ENCODE measurements at places on chromosomes 5 and 9.
A peak's percentile ranks its signal among the peaks of the same experiment; 100 is the strongest.

GRCh38 chr5:178304761-178305645 lies 72.4 kb upstream of the PHYKPL start:
- DNase-seq, result peak; percentile 38

- peak; percentile 89 for DNase-seq
These were observed 2.7 kb downstream of the GCNT4 start for GRCh38 chr5:75049456-75050351.

DNA sequence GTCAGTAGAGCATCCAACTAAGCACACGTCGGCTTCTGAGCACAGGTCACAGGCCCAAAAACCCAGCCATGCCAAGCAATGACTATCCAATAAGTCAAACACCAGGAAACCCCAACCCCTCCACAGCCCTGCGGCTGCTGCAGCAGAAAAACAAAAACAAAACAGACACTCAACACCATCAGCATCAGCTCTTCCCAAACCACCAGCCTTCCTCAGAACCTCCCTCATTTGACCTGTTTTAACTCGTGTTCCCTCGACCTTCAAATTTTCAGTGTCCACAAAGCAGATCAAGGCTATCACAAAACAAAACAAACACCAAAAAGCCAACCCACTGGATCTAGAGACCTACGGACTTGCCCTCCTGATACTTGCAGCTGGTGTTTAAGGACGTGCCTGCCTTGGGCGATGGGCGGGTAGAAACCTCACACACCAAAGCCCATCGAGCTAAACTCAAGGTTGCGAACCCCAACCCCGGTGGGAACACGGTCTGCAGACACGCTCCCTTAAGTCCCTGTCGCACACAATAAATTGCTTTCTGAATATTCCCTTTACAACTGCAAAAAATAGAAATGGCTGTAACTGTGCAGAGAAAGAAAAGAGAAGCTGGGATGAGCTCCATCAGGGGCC lies 247.1 kb upstream of the ANKRD55 start:
- DNase-seq, result no peak

GRCh38 chr9:108325406-108325805 lies 530.4 kb downstream of the ACTL7B start:
- no peak for DNase-seq

- peak; percentile 96 for DNase-seq
These were observed 74.1 kb downstream of the SERINC5 start for GRCh38 chr5:80181618-80182211.

DNA sequence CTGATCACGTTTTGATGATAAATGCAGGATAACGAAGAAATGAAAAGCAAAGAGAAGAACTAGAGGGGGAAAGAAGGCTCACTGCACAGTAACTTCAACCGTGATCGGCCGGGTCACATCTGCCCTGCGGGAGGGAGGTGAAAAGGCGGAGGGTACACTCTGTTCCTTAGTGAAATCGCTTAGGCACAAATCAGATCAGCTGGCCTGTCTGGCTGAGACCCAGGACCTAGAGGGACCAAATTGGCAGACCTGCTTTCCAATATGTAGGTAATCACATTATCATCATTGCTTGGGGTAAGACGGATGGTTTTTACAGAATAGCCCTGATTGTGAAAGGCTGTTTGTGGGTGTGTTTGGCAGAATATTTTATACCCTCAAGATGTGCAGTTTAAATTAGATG lies 82.2 kb downstream of the SLC28A3 start:
- DNase-seq, result no peak

- no peak for DNase-seq
These were observed 95.0 kb downstream of the OSTF1 start for GRCh38 chr9:75183306-75183705.

DNA sequence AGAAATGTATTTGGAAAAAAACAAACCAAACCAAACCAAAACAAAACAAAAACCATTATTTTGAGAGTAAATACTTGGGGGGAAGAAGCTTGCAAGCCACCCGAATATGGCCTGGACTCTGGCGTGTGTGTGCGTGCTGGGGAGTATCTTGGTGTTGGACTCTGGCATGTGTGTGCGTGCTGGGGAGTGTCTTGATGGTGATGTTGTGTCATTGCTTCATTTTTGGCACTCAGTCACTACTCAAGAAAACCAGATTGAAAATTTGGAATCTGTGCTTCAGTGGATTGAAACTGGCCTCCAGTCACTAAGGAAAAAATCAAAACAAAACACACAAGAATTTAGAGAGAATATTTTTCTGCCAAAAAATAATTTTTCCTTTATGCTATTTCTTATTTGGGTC lies 76.1 kb downstream of the ARRDC3 start:
- no peak for DNase-seq

DNA sequence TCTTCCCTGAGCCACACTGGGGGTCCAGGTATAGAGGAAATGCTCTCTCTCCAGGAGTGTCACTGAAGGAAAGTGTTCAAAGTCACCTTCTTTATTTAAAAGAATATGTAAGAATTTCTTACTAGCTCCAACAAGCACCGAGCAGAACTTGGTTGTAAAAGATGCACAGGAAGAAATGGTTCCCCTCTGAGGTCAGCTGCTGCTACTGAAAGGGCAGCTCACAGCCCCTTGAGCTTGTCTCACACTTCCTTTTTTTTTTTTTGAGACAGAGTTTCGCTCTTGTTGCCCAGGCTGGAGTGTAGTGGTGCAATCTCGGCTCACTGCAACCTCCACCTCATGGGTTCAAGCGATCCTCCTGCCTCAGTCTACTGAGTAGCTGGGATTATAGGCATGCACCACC lies 77.2 kb downstream of the PRRT1B start:
- no peak for DNase-seq

DNA sequence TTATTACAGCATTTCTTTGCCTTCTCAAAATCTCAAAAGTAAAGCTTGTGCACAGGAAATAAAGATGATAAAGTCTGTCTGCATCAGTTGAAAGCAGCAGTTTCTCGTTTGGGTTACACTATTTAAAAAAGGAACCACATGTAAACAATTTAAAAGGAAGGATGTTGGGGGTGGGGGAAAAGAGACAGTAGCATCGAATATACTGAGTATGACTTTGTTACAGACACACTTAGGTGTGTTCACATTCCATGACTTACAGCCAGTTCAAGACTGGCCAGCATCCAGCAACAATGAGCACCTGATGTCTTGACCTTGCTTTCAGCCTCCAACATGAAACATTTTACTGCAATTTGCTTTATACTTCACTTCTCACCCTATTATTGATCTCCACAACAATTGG lies 8.7 kb downstream of the GAPT start:
- DNase-seq, result no peak

- no peak for DNase-seq
These were observed 20.5 kb upstream of the FGFR4 start for GRCh38 chr5:177066224-177066623.

DNA sequence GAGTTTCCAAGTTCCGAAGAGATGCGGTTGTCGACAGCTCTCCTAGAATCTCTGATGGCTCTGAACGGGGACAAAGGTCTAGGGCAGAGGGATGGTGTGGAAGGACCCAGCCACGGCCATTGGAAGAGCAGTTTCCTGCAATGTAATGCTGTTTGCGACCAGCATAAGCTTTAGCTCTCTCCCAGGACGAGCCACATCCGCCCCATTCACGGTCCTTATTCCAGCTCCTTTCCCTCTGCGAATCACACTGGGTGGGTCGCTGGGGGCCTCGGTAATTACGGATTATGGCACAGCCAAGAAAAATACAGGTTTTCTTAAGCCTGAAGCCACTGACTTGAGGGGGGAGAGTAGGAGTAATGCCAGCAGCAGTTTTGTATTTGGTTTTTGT lies 22.7 kb downstream of the ANXA2R start:
- DNase-seq, result no peak

GRCh38 chr5:127608077-127608660 lies 40.7 kb upstream of the CTXN3 start:
- no peak for DNase-seq

DNA sequence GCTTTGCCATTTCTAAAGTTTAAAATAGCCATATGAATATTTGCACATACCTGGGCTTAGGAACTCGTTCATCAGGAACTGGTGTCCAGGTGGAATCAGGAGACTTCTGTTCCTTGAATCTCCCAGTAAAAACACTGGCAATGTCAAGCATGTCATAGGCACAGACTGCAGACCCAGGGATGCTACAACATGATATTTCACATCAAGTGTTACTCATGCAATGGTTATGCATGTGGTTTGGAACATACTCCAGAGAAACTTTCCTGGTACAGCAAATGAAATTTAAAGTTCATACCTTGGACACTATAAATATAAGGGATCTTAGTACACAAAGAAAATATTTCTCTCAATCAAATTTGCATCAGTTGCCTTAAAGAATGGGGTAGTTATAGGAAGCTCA lies 92.2 kb downstream of the SEMA6A start:
- no peak for DNase-seq

GRCh38 chr9:93665637-93666438 lies 89.5 kb downstream of the PHF2 start:
- DNase-seq, result no peak

DNA sequence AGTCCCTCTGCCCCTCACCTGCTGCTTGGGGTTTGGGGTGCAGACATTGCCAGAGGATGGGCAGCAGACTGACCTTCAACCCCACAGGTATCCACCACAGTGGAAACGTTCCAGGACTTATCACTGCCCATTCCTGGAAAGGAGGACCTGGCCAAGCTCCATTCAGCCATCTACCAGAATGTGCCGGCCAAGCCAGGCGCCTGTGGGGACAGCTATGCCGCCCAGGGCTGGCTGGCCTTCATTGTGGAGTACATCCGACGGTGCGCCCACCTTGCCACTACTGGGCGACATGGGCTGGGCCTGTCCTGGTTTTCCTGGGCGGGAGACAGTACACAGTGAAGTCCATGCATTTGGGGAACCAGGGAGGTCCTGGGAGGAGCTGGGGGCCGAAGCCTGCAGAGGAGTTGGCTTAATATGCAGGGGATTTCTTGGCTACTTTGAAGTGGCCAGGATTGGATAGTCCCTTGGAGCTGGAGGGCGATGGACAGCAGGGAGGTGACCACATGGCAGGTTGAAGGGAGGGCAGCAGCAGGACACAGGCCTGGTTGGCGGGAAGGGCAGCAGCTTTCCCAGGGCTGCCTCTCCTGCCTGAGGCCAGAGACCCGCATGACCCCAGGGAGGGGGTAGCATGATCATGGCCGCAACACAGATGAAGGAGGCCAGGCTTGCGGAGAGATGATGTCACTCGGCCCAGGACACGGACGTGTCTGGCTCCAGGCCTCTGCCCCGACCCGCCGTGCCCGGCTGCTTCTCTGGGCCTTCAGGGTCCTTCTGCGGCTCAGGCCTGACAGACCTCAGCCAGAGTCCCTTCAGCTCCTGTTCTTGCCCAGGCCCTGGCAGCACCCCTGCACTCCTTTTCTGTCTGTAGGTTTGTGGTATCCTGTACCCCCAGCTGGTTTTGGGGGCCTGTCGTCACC lies 34.6 kb downstream of the USP20 start:
- DNase-seq, result no peak

DNA sequence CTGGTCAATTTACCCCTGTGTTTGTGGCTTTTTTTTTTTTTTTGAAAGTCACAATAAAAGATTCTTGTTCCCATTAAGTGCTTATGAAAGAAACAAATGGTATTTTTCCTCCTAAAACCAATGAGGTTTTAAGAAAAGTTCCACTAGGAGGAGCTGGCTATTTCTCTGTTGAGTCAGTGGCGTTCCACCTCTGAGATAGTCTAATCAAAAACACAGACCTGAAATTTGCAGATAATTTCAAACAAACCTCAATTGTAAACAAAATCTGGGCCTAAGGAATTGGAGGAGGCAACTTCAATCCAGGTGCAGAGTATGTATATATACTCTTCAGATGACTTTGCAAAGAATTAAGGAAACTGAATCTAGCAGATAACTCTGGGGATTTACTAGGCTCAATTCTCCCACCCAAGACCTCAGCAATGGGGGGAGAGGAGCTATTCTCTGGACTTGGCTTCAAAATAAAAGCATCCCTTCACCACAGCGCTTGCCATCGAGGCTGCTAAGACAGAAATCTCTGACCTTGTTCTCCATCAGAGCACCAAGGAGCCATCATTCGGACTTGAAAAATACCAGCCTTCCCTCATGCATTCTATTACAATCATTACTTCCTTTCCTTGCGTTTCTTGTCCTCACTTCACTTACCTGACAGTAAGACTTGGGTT lies 52.4 kb downstream of the FANCC start:
- DNase-seq, result peak; percentile 11

All from LoVo (cell line).